ENCODE measurements at places on chromosomes 1 and 21.

- DNase-seq: no peak
Observed at GRCh38 chr1:47205918-47206317, 16.1 kb upstream of the PDZK1IP1 start.

GRCh38 chr1:229325853-229326487 lies 16.9 kb downstream of the CCSAP start:
- DNase-seq: no peak

DNA sequence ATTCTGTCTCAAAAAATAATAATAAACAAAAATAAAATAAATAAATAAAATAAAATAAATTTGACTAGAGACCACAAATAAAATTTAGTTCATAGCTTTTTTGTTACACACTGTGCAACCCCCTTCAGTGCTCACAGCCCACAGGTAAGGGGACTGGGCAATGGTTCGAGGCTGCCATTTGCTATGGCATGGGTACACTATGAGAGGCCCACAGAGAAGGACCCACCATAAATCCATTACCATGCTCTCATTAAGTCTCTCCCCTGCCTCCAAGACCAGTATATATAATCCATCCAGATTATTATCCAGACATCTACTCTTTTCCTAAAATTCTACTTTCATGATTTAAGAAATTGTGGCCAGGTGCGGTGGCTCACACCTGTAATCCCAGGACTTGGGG lies 8.7 kb upstream of the RIT1 start:
- DNase-seq: no peak

GRCh38 chr1:237012788-237013383 lies 8.6 kb upstream of the MT1HL1 start:
- no peak for DNase-seq

GRCh38 chr1:97907886-97908285 lies 12.9 kb downstream of the DPYD start:
- DNase-seq: no peak

DNA sequence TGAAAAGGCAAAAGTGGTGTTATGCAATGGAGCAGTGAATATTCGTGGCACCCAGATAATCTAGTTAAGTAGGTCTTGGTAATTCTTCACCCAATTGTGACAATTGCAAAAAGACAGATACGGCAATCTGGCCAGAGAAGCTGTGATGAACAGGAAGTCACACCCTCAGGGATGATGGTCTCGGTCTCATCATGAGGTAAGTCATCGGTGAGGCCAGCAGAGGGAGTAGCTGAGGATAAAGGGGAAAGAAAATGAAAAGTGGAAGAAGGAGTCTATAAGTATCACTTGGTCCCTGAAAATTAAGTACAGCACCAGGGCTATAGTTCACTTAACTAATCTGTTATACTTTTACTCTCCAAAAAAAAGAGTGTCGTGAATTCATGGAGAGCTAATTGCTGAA lies 258.8 kb upstream of the NCAM2 start:
- DNase-seq: peak; percentile 3

- DNase-seq: no peak
Observed at GRCh38 chr1:65531972-65532570, 111.6 kb downstream of the LEPR start.

- no peak for DNase-seq
Observed at GRCh38 chr1:229170778-229171505, 100.0 kb upstream of the RAB4A start.

GRCh38 chr1:246291127-246291526 lies 216.0 kb downstream of the SMYD3 start:
- DNase-seq: peak; percentile 43

DNA sequence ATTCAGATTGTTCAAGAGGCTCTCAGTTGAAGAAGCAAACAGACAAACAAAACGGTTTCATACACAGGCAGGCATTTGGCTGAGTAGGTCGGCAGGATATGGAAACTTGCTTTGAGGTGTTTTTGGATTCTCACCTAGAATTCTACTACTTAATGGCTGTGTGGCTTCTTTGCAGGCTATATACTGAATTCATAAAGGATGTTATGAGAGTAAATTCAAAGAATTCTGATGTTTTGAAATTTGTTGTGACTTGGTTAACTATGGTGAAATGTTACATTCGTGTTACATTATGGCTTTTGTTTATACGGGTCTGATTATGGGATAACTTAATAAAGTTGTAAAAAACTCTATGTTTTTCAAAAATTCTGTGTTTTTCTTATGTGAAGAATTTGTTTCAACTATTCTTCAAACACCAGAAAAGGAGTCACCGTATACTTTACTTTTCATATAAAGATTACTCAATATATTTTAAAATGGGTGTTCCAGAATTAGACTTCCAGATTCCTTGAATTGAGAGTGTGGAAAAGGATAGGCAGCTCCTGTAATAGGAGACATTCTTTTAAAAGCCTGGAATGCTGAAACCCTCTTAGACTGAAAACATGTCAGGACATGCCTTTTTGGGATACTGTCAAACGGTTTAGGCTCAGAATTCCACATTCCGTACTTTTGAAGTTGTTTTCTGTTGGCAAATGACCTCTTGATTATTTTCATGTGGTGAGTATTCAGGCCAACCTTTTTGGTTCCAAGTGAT lies 8.2 kb upstream of the IRF2BP2 start:
- DNase-seq: peak; percentile 39

DNA sequence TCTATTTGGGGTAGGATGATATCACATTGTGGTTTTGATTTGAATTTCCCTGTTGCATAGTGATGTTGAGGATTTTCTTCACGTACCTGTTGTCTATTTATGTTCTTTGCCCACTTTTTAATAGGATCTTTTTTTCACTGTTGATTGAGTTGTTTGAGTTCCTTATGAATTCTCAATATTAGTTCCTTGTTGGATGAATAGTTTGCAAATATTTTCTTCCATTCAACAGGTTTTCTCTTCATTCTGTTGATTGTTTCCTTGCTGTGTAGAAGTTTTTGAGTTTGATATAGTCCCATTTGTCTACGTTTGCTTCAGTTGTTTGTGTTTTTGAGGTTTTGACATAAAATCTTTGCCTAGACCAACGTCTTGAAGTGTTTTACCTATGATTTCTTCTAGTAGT lies 369.5 kb upstream of the CAMK1G start:
- no peak for DNase-seq

DNA sequence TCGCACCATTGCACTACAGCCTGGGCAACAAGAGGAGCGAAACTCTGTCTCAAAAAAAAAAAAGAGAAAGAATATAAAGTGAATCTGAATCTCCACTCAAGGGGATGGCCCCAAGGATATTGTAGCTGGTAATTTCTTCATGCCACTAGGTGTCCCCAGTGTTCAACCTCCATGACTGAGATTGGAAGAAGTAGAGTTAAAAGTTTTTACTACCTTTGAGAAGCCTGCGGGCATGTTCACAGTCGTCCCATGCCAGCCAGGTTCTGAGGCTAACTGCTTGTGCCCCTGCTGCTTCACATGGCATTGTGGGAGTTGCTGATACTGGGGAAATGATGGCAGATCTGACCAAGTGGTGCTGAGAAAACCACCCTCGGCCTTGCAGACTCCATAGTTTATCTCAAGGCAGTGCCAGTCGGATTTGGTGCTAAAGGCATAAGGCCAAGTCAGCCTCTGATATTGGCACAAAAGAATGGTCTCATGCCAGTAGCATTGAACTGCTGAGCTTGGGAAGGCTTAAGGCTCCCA lies 10.8 kb upstream of the SHISA4 start:
- DNase-seq: peak; percentile 44

DNA sequence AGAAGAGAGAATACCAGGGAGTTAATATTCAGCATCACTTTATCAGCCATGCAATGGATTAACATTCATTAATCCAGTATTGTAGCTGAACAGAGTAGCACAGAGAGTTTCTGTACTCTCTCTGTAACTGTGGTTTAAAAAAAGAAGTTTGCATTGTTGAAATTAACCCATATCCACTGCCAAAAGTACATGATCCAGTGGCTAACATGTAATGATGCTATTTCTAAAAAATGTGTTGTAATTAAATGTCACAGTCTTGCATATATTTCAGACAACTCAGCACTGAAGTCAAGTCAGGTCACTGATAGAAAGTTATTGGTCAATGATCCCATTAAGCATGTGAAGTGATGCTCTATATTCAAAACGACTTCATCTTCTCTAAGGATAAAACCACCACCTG lies 141.3 kb downstream of the NRIP1 start:
- no peak for DNase-seq

DNA sequence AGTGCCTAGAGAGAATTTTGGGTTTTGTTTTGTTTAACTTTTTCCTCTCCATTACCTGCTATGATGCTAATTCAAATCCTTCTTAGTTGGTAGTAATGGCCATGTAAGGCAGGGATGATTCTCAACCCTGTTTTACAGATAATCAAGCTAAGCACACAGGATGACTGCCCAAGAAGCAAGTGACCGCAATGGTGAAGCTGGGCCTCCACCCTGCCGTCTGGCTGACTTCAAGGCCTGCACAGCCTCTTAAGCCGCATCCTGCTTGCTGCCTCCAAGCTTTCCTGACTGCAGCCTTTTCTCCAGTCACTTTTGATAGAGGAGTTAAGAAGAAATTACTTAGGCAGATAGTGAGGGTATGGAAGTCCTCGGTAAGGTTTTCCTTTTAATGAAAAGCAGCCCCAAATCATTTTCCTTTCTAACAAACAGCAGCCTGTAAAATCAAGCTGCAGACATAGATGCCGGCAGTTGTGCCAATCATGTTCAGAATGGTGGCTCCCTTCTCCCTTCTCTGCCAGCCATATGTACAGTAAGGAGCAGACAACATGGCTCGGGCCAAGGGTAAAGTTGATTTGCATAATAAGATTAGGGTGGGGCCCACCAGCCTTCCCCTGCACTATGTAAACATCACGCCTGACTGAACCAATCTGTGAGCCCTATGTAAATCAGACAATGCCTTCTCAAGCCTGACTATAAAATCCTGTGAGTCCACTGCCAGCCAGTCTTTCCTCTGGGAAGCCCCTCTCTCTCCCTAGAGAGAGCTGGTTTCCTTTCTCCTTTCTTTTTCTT lies 8.8 kb upstream of the CTBS start:
- DNase-seq: no peak

GRCh38 chr1:231964961-231965360 lies 338.4 kb downstream of the DISC1 start:
- DNase-seq: no peak

DNA sequence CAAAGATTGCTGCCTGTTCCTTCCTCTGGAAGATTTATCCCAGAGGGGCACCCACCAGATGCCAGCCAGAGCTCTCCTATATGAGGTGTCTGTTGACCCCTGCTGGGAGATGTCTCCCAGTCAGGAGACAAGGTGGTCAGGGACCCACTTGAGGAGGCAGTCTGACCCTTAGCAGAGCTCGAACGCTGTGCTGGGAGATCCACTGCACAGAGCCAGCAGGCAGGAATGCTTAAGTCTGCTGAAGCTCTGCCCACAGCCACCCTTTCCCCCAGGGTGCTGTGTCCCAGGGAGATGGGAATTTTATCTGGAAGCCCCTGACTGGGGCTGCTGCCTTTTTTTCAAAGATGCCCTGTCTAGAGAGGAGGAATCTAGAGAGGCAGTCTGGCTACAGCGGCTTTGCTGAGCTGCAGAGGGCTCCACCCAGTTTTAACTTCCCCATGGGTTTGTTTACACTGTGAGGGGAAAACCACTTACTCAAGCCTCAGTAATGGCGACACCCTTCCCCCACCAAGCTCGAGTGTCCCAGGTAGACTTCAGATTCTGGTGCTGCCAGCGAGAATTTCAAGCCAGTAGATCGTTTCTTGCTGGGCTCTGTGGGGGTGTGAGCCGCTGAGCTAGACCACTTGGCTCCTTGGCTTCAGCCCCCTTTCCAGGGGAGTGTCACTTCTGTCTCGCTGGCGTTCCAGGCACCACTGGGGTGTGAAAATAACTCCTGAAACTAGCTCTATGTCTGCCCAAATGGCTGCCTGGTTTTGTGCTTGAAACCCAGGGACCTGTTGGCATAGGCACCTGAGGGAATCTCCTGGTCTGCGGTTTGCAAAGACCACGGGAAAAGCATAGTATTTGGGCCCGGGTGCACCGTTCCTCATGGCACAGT lies 51.1 kb upstream of the PDC start:
- no peak for DNase-seq

DNA sequence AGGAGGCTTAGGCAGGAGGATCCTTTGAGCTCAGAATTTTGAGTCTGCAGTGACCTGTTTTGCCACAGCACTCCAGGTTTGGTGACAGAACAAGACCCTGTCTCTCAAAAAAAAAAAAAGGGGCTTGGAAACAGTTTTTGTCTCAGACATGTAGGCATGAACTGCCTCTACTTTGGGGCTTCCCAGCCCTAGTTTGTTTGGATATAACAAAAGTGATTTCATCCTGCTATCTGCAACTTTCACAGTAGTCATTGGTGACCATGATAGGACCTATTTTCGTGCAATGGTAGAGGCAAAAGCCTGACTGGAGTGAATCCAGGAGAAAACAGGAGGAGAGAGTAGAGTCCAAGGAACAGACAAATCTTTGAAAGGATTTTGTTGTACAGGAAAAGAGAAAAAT lies 20.3 kb upstream of the EVI5 start:
- no peak for DNase-seq

DNA sequence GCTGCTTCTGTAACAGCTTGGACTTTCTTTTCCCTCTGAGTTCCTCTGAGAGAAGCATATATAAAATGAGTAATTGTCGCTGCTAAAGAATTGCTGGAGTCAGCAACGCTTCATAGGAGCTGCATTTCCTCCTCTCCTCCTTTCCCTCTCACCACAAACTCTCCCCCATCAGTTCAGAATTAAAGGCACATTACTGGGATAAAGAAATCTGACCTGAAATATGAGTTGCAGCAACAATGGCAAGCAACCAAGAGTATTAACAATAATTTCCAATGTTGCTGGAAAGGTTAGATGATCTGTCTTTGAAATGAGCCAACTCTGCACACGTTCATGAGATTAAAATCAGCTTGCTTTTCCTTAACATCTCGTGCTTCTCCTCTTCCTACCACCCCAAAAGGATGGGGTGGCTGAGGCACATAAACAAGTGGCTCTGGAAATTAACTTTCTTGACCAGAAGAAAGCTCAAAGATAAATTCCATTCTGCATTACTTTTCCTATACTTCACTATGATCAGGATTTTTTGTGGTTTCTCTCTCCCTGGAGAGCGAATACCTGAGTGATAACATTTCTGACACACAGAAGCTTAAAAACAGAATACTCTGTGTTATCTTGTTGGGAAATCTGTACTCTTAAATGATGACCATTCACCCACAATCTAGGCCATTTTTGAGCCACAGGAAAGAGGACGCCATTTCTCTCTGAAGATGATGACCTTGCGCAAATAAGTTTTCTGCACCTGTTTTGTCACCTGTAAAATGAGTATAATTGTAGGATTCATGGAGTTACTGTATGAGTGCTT lies 90.2 kb downstream of the TGFBR3 start:
- no peak for DNase-seq
